ENCODE measurements at places on chromosomes 12 and 14.

DNA sequence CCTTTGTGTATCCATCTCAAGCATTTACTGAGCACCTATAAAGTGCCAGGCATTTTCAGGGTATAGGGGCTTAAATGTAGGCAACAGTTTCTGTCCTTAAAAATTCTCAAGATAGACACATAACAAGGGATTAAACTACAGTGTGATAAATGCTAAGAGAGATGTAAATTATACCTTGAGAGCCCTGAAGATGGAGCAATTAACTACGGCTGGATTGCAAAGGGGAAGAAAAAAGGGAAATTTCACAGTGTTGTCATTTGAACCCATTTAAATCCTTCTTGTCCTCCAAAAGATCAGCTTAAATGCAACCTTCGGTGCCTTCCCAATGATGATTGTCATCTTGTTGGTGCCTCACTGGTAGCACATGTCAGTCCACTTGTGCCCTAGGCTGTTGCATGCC is 11.5 kb upstream of the IL26 start:
- ATAC-seq: no peak

DNA sequence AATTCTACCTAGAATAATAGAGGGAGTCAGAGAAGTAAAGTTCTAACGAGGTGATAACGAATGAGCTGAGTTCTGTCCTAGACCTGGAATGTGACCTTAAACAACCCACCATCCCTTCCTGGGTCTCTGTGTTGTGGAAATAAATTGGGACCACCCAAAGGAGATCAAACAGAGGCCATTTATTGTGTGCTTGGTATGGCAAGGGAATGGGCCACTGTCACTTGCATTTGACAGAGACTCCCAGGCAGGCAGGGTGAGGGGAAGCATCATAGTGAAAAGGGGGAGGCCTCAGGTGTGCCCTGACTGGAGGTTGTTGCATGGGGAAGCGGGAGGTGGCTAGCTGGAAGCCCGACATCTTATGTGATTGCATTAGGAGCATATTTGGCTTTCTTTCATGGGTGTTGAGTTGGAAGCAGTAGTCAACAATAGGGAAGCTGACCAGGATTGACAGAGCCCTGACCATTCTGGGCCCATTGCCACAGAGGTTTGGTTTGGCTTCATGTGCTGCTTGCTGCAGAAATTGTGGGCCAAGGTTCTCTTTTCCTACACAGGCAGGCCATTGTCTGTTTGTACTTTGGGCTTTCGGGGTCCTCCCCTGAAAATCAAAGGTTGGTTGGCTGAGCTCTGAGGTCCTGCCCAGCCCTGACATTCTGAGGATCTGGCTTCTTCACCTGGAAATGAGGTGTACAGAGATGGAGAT is 17.6 kb upstream of the FAM181A start:
- ATAC-seq: no peak

GRCh38 chr12:12008232-12008850 is 62.4 kb upstream of the BCL2L14 start:
- no peak for ATAC-seq

- ATAC-seq: no peak
These were observed 1.3 kb downstream of the GLI1 start for GRCh38 chr12:57460841-57461275.

GRCh38 chr14:104968541-104969401 is 9.4 kb downstream of the AHNAK2 start:
- ATAC-seq: no peak

GRCh38 chr12:5560265-5560664 is 128.4 kb downstream of the NTF3 start:
- no peak for ATAC-seq

DNA sequence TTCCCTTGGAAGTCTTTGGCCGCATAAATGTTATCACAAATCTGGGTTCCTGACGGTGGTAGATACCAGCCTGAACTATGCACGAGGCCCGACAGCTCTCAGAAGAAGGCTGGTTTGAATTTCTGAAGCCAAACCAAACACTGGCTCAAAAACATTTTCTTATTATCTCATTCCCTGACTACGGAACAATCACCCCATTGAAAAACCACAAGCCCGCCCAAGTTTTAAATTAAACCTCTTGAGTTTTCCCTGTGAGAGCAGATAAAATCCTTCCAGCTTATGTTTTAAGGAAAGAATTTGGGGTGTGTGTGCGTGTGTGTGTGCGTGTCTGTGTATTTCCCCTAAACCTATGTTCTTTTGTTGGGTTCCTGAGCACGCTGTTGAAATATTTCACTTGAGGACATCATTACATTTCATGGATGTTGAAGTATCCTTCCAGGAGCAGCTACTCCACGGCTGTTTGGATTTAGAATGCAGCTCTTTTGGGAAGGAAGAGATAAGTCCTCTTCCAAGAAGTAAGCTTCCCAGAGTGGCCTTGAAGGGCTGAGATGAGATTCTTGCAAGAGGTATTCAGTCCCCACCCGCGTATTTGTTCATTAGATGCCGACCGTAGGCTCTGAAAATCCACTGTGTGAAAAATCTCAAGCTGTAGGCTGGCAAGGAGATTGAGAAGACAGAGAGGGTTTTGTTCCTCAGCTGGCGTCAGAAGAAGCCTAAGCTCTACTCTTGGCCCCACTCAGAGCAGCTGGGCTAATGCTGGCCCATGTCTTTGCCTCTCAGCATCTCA is 131.0 kb upstream of the NCOR2 start:
- no peak for ATAC-seq

GRCh38 chr14:36690311-36691040 is 28.8 kb downstream of the PAX9 start:
- no peak for ATAC-seq

- no peak for ATAC-seq
These were observed 54.1 kb upstream of the ASPG start for GRCh38 chr14:104031384-104031783.

All from gastroesophageal sphincter (tissue), 4 donors.